ENCODE measurements at places on chromosomes 13 and 19.

DNA sequence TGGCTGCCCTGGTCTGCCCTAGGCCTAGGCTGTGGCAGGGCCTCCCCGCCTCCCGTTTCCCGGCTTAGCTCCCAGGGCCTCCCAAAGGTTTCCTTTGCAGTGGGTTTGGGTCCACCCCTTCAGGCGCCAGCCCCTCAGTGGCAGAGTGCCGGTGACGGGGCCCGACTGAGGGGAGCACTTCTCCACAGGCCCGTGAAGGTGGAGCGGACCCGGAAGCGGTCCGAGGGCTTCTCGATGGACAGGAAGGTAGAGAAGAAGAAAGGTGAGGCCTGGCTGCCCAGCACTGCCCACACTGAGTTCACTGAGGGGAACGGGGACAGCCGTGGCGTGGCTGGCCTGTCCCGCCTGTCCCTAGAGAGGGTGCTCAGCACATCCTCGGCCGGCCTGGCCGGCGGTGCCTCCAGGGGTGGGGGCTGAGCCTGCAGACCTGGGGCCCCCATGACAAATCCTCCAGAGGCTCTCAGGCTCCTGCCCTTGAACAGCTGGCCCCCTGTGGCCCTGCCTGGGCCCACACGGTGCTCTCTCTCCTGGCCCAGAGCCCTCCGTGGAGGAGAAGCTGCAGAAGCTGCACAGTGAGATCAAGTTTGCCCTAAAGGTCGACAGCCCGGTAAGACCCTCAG, 20.4 kb downstream of the PLIN4 start:
- DNase-seq: no peak

- DNase-seq: no peak
Observed at GRCh38 chr19:46900341-46900740, 39.5 kb downstream of the ARHGAP35 start.

DNA sequence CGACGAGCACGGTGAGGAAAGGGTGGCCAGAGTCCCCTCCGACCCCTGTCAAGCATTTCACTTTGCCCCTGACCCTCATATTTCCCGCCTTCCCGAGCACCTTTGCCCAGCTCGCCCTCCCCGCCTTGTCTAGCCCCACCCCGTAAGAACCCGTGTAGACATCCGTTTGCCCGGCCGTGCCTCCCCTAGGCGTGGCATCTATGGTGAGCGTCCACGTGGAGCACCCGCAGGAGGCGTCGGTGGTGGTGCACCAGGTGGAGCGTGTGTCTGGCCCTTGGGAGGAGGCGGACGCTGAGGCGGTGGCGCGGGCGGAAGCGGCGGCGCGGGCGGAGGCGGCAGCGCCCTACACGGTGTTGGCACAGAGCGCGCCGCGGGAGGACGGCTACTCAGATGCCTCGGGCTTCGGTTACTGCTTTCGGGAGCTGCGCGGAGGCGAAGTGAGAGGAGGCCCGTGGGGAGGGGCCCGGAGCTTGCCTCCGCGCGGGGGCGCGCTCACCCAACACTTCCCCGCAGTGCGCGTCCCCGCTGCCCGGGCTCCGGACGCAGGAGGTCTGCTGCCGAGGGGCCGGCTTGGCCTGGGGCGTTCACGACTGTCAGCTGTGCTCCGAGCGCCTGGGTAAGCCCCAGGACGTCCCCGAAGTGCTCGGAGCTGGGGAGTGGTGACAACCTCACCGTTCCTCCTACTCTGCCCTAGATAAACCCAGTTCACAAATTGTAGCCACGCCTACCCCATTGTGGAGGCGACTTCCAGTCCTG, 4.2 kb downstream of the LTBP4 start:
- DNase-seq: peak; percentile 76

GRCh38 chr19:45790942-45791341, 1.7 kb downstream of the DMWD start:
- no peak for DNase-seq

DNA sequence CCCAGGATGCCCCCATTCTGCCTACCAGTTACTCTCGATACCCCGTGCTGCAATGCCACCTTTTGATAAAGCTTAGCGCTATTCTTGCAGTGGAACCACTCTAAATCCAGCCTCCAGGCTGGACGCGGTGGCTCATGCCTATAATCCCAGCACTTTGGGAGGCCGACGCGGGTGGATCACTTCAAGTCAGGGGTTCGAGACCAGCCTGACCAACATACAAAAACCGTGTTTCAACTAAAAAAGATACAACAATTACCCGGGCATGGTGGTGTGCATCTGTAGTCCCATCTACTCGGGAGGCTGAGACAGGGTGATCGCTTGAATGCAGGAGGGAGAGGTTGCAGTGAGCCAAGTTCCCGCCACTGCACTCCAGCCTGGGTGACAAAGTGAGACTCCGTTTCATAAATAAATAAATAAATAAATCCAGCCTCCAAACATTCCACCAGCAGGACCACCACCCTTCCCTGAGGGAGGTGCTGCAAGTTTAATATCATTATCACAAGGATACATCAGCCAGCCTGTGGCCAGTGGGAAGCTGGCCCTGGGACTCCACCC, 27.7 kb downstream of the CYP2B6 start:
- no peak for DNase-seq

DNA sequence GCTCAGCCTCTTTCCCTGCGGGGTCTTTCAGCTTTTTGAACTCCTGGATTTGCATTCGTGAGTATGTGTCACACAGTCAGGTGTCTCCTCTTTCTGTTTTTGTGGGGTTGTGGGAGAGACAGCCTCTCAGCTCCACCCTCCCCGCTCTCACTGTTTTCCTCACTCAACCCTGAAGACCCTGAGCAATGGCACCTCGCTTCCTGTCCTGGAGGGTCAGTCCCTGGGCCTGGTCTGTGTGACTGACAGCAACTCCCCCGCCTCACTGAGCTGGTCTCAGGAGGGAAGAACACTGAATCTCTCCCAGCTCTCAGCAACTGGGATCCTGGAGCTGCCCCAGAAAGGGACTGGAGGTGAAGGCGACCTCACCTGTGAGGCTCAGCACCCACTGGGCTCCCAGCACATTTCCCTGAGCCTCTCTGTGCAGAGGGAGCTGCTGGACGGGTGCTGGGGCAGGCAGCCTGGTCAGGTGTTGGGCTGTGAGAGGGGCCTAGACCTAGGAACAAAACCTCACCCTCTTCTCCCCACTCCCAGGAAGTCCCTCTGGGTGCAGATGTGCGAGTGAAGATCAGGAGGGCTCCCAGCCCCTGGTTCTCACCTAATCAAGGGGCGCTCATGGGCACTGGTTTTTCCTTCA, 4.2 kb upstream of the SIGLEC7 start:
- no peak for DNase-seq

DNA sequence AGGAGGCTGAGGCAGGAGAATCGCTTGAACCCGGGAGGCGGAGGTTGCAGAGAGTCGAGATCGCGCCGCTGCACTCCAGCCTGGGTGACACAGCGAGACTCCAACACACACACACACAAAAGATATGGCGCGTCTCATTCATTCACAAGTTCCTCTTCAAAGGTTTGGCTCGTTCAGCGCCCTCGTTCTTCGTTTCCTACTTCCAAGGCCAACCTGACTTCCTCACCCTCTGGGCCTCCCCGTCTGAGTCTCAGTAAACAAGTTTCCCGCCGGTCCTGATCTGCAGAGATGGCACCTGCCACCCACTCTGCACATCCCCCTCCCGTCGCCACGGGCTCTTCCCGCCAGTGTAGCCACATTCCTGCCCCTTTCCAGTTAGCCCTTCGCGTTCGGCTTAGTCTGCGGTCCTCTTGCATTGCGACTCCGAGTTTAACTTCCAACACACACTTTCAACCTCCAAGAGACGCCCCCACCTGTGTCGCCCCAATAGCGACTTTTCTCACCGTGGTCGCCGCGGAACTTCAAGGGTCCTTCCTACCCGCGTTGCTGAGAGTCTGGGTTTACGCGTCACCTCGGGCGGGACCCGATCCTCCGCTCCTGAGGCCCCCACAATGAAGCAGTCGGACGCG, 1.3 kb upstream of the BSG start:
- DNase-seq: no peak

DNA sequence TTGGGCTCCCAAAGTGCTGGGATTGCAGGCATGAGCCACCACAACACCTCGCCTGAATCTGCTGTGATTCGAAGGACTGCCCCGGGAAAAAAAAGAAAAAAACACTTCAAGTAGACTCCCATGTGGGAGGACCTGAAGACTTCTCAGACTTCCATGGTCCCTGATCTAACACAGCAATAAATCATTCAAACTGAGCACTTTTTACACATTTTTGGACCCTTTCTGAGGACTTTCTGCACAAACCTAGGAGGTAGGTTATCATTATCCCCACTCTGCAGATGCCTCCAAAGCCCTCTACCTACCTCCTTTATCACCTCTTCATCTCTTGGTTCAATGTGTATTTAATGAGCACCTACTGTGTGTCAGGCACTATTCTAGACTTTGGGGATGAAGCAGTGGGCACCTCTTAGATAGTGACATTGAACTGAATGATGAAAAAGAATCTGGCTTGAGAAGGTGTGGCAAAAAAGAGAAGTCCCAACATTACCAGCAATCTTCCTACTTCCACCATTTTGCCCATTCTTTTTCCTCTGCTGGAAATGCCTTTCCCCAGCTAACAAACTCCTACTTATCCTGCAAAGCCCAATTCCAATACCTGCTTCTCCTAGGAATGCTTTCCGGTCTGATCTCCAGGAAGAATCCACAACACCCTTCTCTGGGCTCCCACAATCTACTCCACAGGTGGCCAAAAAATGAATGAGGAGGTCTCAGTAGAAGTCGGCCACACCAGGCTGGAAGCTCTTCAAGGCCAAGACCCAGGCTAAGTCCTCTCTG, 1.6 kb upstream of the CLPP start:
- no peak for DNase-seq
